ENCODE measurements at places on chromosomes 3 and 15.

DNA sequence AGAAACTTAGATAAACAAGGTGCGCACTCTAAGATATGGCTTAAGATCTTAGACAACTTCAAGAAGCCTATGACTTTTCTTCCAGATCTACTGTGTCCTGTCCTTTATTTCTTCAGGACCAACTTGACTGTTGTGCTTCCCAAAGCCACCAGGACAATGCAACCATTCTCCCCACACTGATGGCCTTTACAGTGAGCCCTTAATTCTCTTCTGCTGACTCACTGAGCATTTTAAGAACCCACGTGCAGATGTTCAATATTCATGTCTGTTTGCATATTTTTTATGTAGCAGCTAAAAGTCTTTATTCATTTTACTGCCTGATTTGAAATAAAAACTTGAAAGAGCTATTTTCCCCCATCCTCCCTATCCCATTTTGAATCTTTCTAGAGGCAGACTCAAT lies 103.3 kb upstream of the SLC2A2 start:
- DNase-seq, result no peak

DNA sequence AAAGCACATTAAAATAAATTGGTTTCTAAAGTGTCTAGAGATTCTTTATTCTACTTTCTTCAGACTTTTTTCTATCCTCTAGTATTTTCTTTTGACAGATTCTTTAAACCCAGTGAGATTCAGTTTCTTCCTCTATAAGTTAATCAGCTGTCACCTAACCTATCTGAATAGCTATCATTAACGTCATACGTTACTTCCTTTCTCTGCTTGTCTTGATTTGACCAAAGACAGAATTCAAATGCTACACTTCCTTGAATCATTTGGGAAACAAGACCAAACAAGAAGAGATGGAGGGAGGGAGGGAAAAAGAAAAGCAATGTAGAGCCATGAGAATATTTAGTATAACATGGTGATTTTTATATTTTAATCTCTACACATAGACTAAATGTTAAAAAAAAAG lies 235.2 kb downstream of the NAALADL2 start:
- no peak for DNase-seq

GRCh38 chr3:152717252-152717651 lies 117.7 kb upstream of the P2RY1 start:
- no peak for DNase-seq

GRCh38 chr3:109994853-109995252 lies 657.5 kb upstream of the DPPA4 start:
- DNase-seq, result no peak

DNA sequence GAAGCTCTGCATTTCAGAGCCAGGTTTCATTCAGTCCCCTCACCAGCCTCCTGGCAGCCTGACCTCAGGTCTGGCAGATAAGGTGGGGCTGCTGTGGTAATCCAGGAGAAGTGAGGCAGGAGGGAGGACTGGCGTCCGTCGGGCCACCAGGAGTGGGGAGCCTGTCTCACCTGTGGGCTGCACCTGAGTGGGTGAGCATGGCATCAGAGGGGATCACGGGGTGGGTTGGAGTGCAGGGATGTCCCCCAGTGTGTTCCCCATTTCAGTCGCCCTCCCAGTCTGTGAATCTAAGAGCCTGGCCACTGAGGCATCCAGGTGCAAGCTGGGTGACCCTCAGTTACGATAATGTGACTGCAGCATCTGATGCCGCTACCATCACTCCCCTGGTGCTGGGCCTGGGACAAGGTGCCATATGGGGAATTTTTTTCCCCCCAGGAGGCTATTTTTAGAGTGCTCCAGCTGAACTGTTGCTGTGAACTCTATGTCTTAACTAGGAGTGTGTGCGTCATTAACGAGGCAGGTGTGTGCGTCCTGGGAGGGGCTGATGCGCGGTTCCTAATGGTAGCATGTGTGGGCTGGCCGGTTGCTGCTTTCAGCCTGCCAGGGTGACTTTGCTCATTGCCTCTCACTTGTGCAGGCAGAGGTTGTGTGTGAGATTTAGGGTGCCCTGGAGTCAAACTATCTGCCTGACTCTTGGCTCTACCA lies 165.2 kb downstream of the SLCO3A1 start:
- no peak for DNase-seq

- no peak for DNase-seq
Measured at GRCh38 chr15:22989576-22990477, 9.7 kb upstream of the CYFIP1 start.

DNA sequence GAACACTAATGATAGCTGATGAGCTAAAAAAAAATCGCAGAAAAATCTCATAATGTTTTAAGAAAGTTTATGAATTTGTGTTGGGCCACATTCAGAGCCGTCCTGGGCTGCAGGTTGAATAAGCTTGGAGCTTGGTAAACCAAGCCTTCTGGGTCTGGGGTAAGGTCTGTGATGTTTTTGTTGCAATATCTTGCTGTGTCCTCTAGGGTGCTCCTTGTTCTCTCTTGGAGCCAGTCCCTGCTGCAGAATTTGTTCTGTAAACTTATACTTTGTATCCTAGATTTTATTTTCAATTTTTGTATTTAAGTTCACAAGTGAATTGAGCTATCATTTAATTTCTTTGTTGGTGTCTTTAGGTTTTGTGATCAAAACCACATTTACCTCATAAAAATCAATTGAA lies 143.7 kb downstream of the NR1D2 start:
- DNase-seq, result no peak

DNA sequence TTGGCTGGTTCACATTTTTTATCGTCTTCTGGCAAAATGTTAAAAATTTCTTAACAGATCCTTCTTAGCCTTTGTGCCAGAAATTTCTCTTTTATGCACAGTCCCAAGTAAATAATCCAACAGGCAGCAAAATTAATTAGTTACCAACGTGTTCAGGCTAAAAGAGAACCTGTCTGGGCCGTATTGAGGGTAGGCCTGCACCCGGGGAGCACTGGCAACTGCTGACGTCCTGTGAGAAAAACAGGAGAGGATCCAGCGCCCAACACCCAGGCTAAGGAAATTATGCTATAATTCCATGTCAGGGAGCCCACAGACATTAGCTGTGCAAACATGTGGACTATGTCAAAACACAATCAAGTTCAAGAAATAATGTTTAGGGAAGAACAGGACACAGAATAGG lies 30.7 kb upstream of the CSTA start:
- no peak for DNase-seq

GRCh38 chr15:20643024-20643770 lies 101.6 kb upstream of the GOLGA6L6 start:
- DNase-seq, result no peak
